Endodermal cell (in vitro differentiated cells): ENCODE measurements at places on chromosomes 11 and 22.

DNA sequence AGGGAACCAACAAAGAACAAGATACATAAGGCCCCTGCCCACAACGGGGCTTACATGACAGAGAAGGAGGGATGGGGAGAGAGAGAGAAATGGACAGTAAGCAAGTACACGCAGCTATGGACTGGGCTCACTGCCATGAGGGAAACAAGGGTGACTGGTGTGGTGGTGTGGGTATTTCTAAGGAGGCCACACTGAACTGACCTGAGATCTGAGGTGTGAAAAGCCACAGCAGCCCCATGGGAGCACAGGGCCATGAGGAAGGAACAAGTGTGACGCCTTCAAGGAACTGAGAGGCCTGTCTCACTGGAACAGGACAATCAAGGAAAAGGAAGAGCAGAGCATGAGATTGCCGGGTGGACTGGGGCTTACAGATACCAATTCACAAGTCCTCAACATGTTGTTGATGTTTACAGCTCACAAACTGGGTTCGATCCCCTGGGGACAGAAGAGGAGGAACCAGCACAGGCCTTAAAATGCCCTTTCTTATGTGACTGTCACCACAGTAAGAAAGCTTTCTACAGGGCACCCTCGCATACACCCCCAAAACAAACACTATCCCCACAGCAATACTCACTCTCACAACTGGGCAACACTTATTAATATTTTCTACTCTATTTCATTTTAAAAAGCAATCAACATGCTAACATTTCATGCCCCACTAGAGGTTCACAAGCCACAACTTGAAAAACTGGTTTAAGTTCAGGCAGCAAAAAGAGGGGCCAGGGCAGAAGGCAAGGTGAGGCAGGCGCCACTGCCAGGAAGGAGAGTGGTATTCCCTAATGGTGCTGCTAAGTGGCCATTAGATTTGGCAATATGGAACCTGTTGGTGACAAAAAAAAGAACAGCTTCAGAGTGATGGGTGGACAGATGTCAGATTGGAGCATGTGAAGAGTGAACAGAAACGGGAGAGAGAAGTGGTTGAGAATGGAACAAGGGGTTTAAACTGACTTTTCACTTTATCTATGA is 39.1 kb downstream of the TCIRG1 start:
- no peak for DNase-seq

GRCh38 chr11:94032725-94033124 is 11.6 kb downstream of the HEPHL1 start:
- no peak for DNase-seq

GRCh38 chr11:96506953-96507354 is 117.1 kb downstream of the JRKL start:
- DNase-seq = no peak

GRCh38 chr11:114228435-114229411 is 67.5 kb upstream of the NNMT start:
- no peak for DNase-seq

DNA sequence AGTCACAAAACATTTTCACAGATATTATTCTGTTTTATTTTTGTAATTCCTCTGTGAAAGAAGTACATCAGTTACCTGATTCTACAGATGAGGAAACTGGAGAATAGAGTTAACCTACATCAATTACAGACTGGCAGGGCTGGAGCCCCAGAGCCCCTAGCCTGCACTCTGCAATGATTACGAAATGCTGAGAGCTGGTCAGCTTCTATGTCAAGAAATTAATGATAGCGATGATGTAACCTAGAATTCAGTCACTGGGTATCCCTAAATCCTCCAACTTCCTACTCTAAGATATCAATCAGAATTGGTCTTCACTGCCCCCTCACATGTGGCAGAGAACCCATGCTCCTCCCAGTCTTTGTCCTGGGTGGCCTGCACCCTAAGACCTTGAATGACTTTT is 273.5 kb upstream of the PLET1 start:
- no peak for DNase-seq

GRCh38 chr11:12053606-12054361 is 45.4 kb upstream of the DKK3 start:
- DNase-seq = no peak

GRCh38 chr11:73379189-73379880 is 3.1 kb downstream of the RELT start:
- DNase-seq = no peak

DNA sequence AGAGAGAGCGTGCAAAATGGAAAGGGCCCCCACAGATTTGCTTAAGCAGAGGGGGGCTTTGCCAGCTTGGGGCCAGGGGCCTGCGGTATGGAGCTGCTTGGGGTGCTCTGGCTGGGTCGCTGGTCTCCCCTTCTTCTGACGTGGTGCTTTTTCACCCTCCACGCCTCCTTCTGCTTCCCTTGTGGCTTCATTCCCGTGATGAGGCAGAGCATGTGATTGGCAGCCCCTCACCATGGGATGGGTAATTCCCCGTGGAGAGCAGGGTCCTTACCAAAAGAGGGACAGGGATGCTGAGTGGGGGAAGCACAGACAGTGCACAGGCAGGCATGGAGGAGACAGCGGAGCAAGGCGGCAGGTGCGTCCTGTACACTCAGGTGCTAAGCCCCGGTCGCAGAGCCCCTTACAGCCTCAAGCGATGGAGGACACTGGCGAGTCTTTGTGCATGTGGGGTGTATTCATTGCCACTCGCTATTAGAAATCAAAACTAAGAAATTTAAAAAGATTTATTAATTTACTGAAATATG is 19.9 kb upstream of the GRAMD4 start:
- DNase-seq = no peak

- DNase-seq = peak; percentile 92
Observed at GRCh38 chr22:31625661-31626426, 36.2 kb downstream of the PISD start.

DNA sequence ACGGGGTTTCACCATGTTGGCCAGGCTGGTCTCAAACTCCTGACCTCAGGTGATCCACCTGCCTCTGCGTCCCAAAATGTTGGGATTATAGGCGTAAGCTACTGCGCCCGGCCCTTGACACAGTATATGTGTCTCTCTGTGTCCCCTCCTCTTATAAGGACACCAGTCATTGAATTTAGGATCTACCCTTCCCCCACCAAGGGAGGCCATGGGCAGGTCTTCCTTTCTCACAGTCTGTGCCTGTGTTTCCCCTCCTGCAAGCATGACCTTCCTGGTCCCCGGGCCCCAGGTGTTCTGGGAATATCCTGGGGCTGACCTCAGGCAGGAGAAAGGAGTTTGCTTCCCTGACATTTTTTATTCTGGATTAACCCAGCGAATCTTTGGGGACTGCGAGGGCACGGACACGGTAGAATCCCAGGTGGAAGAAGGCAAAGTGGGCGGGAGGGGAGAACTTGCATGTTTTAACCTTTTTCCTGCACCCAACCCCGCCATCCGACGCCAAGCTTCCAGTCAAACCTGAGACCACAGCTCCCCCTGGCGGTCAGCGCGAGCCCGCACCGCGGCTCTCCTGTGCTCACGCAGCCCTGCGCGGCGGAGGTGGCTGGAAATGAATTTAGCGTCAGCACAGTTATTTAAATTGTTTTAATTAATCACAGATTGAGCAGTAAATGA is 42.1 kb upstream of the ISX start:
- DNase-seq = peak; percentile 97

DNA sequence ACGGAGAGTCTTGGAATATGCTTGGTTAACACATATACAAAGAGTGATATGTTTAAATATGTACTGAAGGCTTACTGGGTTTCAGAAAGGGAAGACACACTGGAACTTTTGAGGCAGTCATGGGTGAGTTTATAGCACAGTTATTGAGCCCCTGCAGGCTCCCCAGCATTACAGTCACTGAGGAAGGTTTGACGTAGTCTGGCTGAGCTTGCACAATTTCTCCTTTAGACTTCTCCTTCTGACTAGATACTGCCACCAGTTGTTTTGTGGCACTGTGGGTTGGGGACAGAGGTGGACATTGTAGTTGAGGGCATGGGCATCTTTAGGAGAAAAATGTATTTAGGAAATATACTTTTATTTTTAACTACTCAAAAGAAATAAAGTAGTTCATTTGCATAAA is 285.4 kb downstream of the C11orf87 start:
- DNase-seq = no peak

DNA sequence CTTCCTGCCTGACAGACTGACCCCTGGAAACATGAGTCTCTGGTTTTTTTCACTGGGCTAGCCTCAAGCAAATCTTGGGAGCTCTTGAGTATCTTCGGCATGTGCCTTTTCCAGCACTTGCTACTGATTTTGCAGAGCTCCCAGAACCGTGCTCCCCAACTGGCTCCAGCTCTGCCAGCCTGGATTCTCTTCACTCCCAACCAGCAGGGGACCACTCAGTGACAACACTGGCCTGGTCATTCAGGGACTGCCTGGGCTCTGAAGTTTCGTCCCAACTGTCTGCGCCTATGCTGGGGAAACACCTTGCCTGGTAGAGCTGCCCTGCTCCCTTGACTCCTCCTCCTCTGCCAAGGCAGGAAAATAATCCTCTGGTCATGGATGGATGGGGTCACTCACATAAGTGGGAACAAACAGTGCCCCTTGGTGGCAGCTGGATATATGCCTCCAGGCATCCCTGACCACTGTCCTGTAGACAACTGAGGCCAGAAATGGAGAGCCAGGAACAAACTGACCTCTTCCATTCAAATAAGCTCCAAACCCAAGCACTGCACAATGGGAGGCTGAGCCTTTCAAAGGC is 30.2 kb downstream of the POLDIP3 start:
- DNase-seq = no peak

DNA sequence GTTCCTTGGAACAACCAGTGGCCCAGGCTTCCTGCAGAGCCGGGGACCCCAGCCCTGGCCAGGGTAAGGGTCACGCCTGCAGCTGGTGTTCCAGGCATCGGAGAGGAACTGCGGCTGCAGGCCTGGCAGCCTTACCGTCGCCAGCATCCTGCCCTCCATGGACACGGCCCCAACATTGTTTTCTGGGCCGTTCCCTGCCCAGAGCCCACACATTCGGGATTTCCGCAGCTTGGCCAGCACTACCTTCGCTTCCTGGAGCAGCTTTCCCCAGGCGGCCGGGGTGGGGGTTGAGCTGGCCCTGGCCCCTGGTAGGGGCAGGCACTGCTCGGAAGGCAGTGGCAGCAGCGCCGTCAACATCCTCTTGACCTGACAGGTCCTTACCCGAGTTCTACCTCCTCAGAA is 17.7 kb downstream of the TXN2 start:
- DNase-seq = peak; percentile 56

- no peak for DNase-seq
Observed at GRCh38 chr11:72985645-72986044, 156.5 kb downstream of the FCHSD2 start.

DNA sequence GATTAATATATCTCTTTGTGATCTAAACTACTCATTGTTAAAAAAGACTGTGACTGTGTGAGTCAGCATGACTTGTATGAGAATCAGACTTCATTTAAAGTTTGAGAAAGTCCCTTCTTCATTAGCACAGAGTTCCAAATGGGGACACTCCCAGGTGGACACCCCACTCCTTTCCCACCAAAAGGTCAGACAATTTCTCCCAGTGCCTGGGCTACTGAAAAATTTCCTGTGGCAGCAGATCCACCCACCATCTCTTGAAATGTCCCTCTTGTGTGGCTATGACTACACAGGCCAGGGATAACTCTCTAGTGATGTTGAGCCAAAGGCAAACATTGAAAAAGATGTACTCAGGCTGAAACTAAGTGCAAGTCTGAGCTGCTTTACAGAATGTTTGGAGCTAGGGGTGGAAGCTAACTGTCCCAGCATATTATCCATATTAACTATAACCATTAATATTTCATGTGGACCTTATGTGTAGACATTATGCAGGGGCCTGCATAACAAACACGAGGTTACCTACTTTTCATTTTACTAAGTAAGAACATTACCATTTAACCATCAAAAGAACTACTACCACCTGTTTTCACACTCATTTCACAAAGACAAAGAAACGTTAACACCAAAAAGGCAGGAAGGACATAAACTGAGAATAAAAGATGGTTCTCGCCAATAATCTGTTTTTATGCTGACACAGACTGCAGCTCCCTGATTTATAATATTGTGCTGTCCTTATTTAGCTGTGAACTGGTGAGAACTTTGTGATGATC is 44.8 kb downstream of the MMP20 start:
- no peak for DNase-seq

DNA sequence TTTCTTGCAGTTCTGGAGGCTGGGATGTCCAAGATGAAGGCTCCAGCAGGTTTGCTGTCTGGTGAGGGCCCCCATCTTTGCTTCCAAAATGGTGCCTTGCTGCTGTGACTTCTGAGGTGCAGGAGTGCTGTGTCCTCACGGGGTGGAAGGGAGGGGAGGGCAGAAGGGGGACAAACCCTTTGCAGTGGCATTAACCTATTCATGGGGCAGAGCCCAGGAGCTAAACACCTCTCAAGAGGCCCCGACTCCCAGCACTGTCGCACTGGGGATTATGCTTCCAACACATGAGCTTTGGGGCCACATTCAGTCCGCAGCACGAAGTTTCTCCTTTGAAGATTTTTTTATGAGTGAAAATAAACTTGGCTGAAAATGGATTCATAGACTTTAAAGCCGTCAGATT is 25.5 kb upstream of the OSBPL5 start:
- peak; percentile 45 for DNase-seq

DNA sequence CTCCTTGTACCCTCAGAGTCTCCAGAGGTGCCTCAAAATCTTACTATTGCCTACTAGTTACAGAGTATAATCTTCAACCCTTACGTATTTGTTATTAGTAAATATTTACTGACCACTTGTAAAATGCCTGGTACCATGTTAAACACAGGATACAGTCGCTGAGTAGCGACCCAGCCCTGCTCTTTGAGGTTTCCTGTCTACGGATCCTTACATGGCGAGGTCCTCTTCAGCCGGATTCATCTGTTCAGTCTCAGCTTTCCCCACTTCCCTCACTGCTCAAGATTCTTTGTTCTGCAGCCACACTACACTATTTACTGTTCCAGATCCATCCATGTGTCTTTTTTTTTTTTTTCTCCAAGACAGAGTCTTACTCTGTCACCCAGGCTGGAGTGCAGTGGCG is 13.2 kb upstream of the TTC36 start:
- DNase-seq = no peak

DNA sequence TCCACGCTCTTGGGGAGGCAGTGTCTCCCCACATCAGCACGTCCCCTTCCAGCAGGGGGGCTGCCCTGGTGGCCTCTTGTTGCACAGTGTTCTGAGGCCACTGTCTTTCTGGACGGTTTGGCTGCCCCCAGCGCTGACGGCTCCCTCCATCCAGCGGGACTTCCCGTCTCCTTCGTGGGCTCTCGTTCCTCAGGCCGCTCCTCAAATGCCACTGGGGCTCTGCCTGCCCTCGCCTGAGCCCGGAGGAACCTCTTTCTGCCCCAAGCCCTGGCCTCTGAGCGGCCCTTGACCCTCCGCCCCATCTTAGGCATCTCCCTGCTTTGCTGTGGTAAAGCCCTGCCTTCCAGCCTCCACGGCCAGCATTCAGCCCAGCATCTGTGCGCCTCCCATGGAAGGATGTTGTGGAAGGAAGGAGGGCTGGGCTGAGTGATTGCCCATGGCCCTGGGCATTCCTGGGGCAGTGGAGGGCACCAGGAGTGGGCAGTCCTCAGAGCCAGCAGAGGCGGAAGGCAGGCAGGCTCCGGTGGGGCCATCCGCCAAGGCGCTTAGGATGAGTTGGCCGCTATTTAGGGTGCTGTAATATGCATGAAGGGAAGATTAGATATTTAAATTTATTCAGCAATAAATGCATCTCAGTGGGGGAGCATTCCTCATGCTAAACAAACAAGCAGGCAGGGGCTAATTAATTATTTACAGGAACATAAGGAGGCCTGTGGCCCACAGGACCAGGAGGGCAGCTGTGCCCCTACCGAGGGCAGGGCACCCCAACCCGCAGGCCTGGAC is 17.8 kb downstream of the OTUB1 start:
- DNase-seq = peak; percentile 57
